ENCODE measurements at places on chromosomes 7 and 10. TPM values are rescaled to one million over a fixed set of nuclear protein-coding genes. Genes with fewer than 3 reads are reported as not detected.

DNA sequence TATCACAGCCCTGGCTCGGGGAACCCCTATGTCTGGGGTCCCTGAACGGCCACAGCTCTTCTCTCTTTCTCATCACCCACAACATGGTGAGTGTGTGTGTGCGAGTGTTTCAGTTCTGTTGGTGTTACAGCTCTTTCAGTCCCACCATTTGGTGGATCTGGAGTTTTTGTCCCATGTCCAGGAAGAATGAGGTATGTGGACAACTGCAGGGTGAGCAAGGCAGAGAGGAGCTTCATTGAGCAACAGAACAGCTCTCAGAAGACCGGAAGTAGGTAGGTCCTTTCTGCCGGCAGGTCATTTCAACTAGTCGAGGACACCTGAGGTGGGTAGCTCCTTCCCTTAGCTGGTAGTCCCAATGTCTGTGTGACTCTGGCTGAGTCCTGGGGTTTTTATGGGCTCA, 9.5 kb downstream of the PAX4 start:
- no peaks in the 10 kb centered on the region for H3K36me3 ChIP-seq
- H3K4me3 ChIP-seq, result no peak overlapping the region
- no peaks in the 10 kb centered on the region for H3K4me1 ChIP-seq
- no peak overlapping the region for H3K27ac ChIP-seq
- no peaks in the 10 kb centered on the region for H3K27me3 ChIP-seq
- no peak for DNase-seq

DNA sequence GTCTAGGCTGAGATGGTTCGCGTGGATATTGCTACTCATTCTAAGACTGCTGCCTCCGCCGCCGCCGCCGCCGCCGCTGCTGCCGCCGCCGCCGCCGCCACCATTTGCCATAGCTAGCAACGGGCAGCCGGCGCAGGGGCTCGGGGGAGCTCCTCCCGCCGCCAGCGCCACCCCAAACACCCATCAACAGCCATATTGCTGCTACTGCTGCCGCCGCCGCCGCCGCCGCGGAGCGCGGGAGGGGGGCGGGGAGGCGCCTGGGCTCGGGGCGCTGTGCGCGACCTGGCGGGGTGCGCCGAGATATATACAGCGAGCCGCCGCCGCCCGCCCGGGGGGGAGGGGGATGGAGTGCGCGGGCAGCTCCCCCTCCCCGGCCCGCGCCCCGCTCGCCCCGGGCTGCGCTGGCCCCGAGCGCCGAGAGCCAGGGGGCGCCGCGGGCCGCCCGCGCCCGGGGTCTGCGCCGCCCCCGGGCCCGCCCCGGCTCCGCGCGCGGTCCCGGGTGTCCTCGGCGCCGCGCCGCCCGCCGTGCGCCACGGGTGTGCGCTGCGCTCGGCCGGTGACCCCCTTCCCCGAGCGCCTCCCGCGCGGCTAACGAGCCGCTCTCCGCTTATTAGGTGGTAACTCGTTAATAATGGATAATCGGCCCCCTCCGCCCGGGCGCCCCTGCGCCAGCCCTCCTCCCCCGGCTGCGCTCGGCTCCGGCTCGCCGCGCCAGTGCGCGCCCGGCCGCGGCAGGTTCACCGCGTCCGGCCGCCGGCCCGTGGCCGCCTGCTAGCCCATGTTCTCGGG, at the start of gene KCNMA1:
TSS of gene KCNMA1 (minus strand) at position 277 of the 789 bp plus-strand sequence.
- peak; percentile 53 for DNase-seq
- peaks cover 4% of the 10 kb centered on the region for H3K4me1 ChIP-seq
- H3K4me3 ChIP-seq, result peak within 1 kb of the TSS; percentile 53
- H3K27me3 ChIP-seq, result peaks cover 38% of the 10 kb centered on the region
- no peak within 1 kb of the TSS for H3K27ac ChIP-seq

CTTNBP2 gene
- total RNA-seq, result 6.6 TPM

CCZ1 gene
- 56.8 TPM for total RNA-seq

- H3K36me3 ChIP-seq, result no peaks in the 10 kb centered on the region
- no peak overlapping the region for H3K27ac ChIP-seq
- H3K4me1 ChIP-seq, result peaks cover 8% of the 10 kb centered on the region
- no peak overlapping the region for H3K4me3 ChIP-seq
- H3K27me3 ChIP-seq, result no peaks in the 10 kb centered on the region
- DNase-seq, result no peak
Measured at GRCh38 chr10:92146107-92146506, 144.8 kb downstream of the CPEB3 start.

GRCh38 chr10:117454502-117454901, 79.3 kb upstream of the PDZD8 start:
- no peak overlapping the region for H3K27ac ChIP-seq
- H3K27me3 ChIP-seq, result no peaks in the 10 kb centered on the region
- DNase-seq, result no peak
- no peak overlapping the region for H3K4me3 ChIP-seq
- no peaks in the 10 kb centered on the region for H3K4me1 ChIP-seq

CXCL12 gene
- total RNA-seq, result 73.8 TPM

DNA sequence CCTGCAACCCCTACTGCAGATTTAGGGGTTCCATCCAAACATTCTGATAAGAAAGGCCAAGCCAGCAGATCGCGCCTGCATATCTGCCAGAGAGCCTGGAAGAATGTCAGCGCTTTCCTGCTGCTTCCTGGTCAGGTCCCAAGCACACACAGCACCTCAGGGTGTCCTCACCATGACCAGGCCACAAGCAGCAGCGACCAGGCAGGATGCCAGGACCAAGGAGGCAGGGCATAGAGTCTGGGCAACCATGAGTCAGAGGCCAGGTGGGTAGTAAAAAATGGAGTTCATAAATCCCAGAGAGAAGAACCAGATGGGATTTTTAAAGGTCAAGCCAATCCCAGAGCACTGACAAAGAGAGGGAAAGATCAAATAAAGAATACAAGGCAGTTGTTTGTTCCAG, 5.5 kb upstream of the FAM131B start:
- peaks cover 2% of the 10 kb centered on the region for H3K4me1 ChIP-seq
- H3K27ac ChIP-seq, result no peak overlapping the region
- H3K27me3 ChIP-seq, result peaks cover 21% of the 10 kb centered on the region

GRCh38 chr10:48609899-48610584, 5.2 kb upstream of the ARHGAP22 start:
- peaks cover 6% of the 10 kb centered on the region for H3K27me3 ChIP-seq
- H3K4me1 ChIP-seq, result peaks cover 12% of the 10 kb centered on the region
- no peak overlapping the region for H3K4me3 ChIP-seq
- no peaks in the 10 kb centered on the region for H3K36me3 ChIP-seq
- no peak for DNase-seq

DNA sequence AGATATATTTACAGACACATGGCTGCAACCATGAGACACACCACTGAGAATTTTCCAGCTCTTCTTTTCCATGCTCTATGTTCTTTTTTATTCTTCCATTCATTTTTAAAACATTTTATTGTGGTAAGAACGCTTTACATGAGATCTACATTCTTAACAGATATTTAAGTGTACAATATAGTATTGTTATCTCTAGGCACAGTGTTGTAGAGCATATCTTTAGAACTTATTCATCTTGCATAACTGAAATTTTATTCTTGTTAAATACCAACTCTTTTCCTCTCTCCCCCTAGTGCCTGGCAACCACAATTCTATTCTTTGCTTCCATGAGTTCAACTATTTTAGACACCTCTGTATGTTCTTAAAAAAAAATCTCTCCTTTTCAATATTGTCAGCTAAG, 67.1 kb upstream of the HABP2 start:
- H3K27ac ChIP-seq, result no peak overlapping the region
- H3K27me3 ChIP-seq, result no peaks in the 10 kb centered on the region
- no peaks in the 10 kb centered on the region for H3K36me3 ChIP-seq
- H3K4me1 ChIP-seq, result no peaks in the 10 kb centered on the region
- no peak overlapping the region for H3K4me3 ChIP-seq
- no peak for DNase-seq

DNA sequence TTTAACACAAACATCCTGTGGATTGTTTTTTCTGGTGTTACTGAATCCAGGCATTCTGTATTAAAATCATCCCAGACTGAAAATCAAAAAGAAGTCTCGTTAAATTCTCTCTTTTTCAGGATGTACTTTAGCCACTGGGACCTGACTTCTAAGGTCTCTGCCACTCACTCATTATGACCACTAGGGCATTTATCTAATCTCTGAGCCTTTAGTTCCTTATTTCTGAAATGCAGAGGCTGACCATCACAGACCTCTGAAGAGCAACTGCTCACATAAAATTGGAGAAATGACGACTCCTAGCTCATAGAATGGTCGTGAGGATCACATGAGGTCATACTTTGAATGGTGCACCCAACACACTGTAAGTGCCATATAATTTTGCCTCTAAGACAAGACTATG, 63.2 kb downstream of the KCNMA1 start:
- no peak for DNase-seq
- H3K4me1 ChIP-seq, result no peaks in the 10 kb centered on the region
- no peak overlapping the region for H3K27ac ChIP-seq
- H3K36me3 ChIP-seq, result no peaks in the 10 kb centered on the region
- no peaks in the 10 kb centered on the region for H3K27me3 ChIP-seq

PRLHR gene
- total RNA-seq, result not detected

GRCh38 chr10:127525686-127526085, 23.4 kb upstream of the NPS start:
- H3K36me3 ChIP-seq, result no peaks in the 10 kb centered on the region
- no peak overlapping the region for H3K27ac ChIP-seq
- H3K4me3 ChIP-seq, result no peak overlapping the region
- no peak for DNase-seq

- H3K27me3 ChIP-seq, result no peaks in the 10 kb centered on the region
- peaks cover 11% of the 10 kb centered on the region for H3K36me3 ChIP-seq
- no peak overlapping the region for H3K4me3 ChIP-seq
- DNase-seq, result no peak
- no peaks in the 10 kb centered on the region for H3K4me1 ChIP-seq
- no peak overlapping the region for H3K27ac ChIP-seq
Measured at GRCh38 chr7:90958647-90959046, 305.6 kb upstream of the FZD1 start.

- no peak for DNase-seq
- H3K36me3 ChIP-seq, result no peaks in the 10 kb centered on the region
- no peaks in the 10 kb centered on the region for H3K27me3 ChIP-seq
Measured at GRCh38 chr7:8380130-8380529, 53.3 kb upstream of the NXPH1 start.

DNA sequence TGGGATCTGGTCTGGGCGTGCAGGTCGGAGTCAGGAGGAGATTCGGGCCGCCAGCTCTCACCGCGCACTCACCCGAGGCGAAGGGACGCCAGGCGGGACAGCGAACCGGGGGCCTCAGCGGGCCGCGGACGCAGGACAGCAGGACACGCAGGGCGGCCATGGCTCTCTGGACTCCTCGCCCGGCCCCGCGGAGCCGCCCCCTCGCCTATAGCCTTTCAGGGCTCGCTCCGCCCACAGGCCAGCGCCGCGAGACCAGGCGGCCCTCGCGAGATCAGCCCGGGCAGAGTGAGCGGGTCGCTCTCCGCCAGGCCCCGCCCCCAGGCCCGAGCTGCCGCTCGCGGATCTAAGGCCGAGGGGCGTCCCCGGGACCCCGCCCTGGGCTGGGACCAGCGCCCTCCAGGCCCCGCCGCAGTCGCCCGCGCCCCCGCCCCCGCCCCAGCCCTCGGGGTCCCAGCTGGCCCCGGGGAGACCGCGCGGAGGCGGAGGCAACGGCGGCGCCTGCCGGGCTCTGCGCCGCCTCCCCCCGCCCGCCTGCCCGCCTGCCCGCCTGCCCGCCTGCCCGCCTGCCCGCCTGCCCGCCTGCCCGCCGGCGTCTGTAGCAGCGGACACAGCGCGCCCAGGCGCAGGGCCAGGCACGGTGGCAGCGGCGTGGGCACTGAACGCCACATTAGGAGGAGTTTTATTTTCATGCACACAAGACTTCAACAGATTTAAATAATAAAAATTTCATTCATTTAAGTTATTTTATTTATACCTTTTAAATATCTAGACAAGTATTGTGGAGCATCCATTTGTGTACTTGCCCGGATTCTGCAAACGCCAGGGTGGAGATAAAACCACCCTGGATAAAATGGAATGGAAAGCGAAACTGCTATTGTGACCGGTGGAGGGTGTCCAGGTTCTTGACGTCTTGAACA, at the start of gene ECHS1:
TSS of gene ECHS1 (minus strand) at position 181 of the 917 bp plus-strand sequence. CDS start at position 160, 21 bp downstream.
- peak within 1 kb of the TSS; percentile 70 for H3K4me3 ChIP-seq
- H3K27ac ChIP-seq, result peak within 1 kb of the TSS; percentile 90
- H3K27me3 ChIP-seq, result no peaks in the 10 kb centered on the region
- peak; percentile 98 for DNase-seq

GRCh38 chr10:95440756-95441546, 120.2 kb downstream of the SORBS1 start:
- no peaks in the 10 kb centered on the region for H3K27me3 ChIP-seq
- peaks cover 15% of the 10 kb centered on the region for H3K4me1 ChIP-seq
- no peak overlapping the region for H3K4me3 ChIP-seq
- DNase-seq, result no peak
- H3K27ac ChIP-seq, result no peak overlapping the region

DNA sequence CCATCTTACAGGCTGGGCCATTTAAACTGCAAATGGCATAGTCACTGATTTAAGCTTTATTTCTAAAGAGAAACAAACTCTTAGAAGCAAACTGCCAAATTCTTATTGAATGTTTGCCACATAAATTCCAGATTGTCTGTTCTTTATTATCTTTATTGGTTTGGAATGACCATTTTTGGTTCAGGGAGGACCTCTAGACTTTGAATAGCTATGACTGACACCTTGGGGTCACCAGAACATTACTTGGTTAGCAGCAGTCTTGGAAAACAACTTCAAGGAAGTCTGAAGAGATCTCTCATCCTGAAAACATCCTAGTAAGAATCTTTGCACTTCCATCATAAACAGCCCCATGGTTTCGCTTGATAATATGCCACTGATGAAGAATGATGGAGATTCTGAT, 197.1 kb downstream of the SUGCT start:
- no peaks in the 10 kb centered on the region for H3K27me3 ChIP-seq
- DNase-seq, result no peak
- H3K4me3 ChIP-seq, result no peak overlapping the region
- H3K36me3 ChIP-seq, result no peaks in the 10 kb centered on the region
- no peaks in the 10 kb centered on the region for H3K4me1 ChIP-seq

GRCh38 chr7:20223356-20223755, 6.2 kb upstream of the MACC1 start:
- H3K36me3 ChIP-seq, result no peaks in the 10 kb centered on the region
- DNase-seq, result no peak
- peaks cover 31% of the 10 kb centered on the region for H3K4me1 ChIP-seq
- no peaks in the 10 kb centered on the region for H3K27me3 ChIP-seq

GRCh38 chr10:130434446-130435385, 298.5 kb downstream of the GLRX3 start:
- no peaks in the 10 kb centered on the region for H3K36me3 ChIP-seq
- no peak overlapping the region for H3K4me3 ChIP-seq
- H3K4me1 ChIP-seq, result no peaks in the 10 kb centered on the region
- no peaks in the 10 kb centered on the region for H3K27me3 ChIP-seq
- no peak overlapping the region for H3K27ac ChIP-seq

DNA sequence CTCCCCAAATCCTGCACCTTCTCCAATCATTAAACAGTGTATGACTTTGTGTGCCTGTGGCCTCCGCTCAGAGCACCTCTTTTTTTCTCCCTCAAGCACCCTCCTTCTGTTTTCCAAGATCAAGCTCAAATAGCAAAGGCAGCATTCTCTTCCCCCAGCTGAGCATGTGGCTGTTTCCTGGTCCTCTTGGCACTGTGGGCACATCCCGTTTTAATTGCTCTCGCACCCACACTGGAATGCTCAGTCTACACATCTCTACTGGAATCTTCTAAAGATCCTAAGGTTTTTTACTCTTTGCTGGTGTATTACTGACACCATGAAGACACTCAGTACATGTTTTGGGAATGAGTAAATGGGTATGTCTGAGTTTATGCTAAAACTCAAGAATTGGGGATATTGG, 107.4 kb downstream of the WDFY4 start:
- H3K27me3 ChIP-seq, result no peaks in the 10 kb centered on the region
- no peak for DNase-seq
- H3K36me3 ChIP-seq, result no peaks in the 10 kb centered on the region
- H3K27ac ChIP-seq, result no peak overlapping the region
- peaks cover 14% of the 10 kb centered on the region for H3K4me1 ChIP-seq
- no peak overlapping the region for H3K4me3 ChIP-seq

Data from lower lobe of right lung (tissue), 2 donors.